ENCODE measurements at places on chromosomes 7 and 10. TPM values are rescaled to one million over a fixed set of nuclear protein-coding genes. Genes with fewer than 3 reads are reported as not detected.

The CNOT4 gene
- 26.3 TPM for total RNA-seq

The TEX47 gene
- not detected for total RNA-seq

GRCh38 chr7:128928882-128929788 lies 8.6 kb upstream of the IRF5 start:
- no peak for DNase-seq

GRCh38 chr10:72068901-72069446 lies 19.4 kb downstream of the SPOCK2 start:
- DNase-seq: no peak

- DNase-seq: peak; percentile 90
Measured at GRCh38 chr7:128209229-128210035, 31.6 kb upstream of the LEP start.

GRCh38 chr10:124249812-124250432 lies 156.5 kb upstream of the CHST15 start:
- DNase-seq: no peak

The MSMB gene
- not detected for total RNA-seq

- no peak for DNase-seq
Measured at GRCh38 chr7:42183547-42183946, 53.5 kb downstream of the GLI3 start.
